ENCODE measurements at places on chromosomes 4 and X.

DNA sequence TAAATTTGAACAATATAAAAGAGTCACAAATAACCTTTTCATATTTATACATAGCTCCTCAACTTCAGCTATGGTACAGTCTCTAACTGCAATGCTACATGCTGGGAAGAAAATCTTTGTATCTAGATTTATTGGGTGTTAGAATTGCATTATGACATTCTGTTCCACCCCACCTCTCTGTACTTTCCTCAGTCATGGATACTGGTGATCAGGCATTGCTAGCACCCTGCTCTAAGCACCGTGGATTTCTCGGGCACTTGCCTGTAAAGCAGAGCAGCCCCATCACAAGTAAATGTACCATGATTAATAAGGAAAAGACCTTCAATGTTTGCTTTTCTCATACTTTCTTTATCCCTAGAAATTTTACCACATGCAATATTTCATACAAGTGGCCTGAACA is 1028.9 kb upstream of the INTU start:
- DNase-seq = no peak
- H3K4me1 ChIP-seq = no peaks in the 10 kb centered on the region
- H3K4me3 ChIP-seq = no peak overlapping the region

- no peaks in the 10 kb centered on the region for H3K36me3 ChIP-seq
- no peak overlapping the region for H3K4me3 ChIP-seq
- H3K27me3 ChIP-seq = no peaks in the 10 kb centered on the region
- H3K27ac ChIP-seq = no peak overlapping the region
- H3K4me1 ChIP-seq = peaks cover 8% of the 10 kb centered on the region
These were observed 20.5 kb upstream of the HOPX start for GRCh38 chr4:56701644-56702043.

DNA sequence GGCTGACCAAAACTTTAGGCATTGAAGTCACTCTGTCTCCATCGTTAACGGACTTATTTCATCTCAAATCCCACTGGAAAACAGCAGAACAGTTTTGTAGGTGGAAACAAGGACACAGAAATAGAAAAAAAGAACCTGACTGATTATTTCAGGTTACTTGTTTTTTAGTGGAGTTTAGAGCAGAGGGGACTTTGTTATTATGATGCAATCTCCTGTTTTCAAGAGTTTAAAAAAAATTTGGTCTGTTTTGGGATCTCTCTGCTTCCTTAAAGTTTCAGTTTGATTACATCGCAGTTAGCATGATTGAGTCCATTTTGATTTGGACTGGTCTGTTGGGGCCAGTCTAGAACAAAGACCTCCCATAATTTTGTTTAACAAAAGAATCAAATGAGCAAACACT is 13.6 kb downstream of the PROM1 start:
- H3K4me3 ChIP-seq = no peak overlapping the region
- H3K36me3 ChIP-seq = no peaks in the 10 kb centered on the region
- H3K4me1 ChIP-seq = no peaks in the 10 kb centered on the region
- no peak overlapping the region for H3K27ac ChIP-seq
- DNase-seq = no peak

DNA sequence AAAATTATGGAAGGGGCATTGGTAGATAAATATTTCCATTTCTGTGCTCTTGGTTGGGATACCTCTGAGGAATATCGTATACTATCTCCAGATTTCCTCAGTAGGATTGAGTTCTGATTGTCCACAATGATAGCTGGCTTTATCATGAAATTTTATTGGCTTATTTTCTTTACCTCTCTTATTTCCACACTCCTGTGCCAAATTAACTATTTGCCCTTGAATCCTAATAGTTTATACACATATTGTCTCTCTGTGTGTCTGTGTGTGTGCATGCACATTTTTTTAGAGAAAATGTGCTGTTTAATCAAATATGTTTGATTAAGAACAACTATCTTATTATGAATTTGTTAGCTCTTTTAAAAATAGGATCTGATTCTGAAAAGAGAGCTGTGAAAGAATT is 271.6 kb downstream of the DTHD1 start:
- no peaks in the 10 kb centered on the region for H3K4me1 ChIP-seq
- no peak for DNase-seq
- H3K27me3 ChIP-seq = no peaks in the 10 kb centered on the region
- no peak overlapping the region for H3K4me3 ChIP-seq

- peak overlapping the region; percentile 83 for H3K27ac ChIP-seq
- peaks cover 15% of the 10 kb centered on the region for H3K36me3 ChIP-seq
- H3K27me3 ChIP-seq = no peaks in the 10 kb centered on the region
- no peak for DNase-seq
- H3K4me3 ChIP-seq = peak overlapping the region; percentile 83
These were observed 465 bp downstream of the EMD start for GRCh38 chrX:154379569-154379951.

- H3K36me3 ChIP-seq = no peaks in the 10 kb centered on the region
- no peak overlapping the region for H3K27ac ChIP-seq
- H3K4me3 ChIP-seq = no peak overlapping the region
- H3K27me3 ChIP-seq = no peaks in the 10 kb centered on the region
These were observed 1300.9 kb upstream of the DIAPH2 start for GRCh38 chrX:95383778-95384177.

DNA sequence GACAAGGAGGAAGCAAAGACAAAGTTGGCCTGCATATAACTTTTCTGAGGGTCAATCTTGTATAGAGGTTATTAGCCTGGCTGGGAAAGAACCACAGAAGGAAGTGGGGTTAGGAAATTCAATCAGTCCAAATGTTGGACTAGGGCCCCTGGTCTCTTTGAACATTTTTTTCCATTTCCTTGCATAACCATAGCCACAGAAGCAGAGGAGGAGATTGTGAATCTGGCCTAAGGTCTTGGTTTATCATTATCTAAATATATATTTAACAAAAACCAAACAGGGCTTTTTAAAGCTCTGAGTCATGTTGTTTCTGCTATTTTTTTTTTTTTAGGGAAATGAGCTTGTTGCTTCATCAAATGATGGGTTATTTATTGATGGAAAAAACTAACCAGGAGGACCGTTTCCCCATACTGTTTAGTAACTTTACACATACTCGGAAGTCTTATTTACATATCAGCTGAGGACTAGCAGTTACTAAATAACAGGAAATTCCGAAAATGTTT is 97.7 kb upstream of the ACSL4 start:
- no peaks in the 10 kb centered on the region for H3K27me3 ChIP-seq
- H3K36me3 ChIP-seq = no peaks in the 10 kb centered on the region
- no peak overlapping the region for H3K4me3 ChIP-seq
- DNase-seq = no peak

DNA sequence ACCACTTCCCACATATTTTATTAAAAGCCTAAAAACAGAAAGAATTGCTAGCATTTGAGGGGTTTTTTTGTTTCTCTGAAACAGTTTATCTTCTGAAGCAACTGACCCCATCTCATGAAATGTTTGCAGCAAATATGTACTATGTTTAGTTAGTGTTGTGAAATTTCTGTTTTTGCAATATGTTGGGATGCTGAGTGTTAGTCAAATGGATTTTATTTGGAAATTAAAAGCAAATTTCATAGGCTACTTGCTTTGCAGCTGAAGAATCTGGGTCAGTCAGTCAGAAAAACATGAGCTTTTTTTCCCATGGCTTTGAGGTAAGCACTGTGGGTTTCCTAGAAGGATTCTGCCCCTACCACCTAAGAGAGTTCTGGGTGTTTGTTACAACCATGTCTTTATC is 184.9 kb upstream of the DKK2 start:
- no peak for DNase-seq
- no peaks in the 10 kb centered on the region for H3K27me3 ChIP-seq
- no peaks in the 10 kb centered on the region for H3K36me3 ChIP-seq
- H3K4me1 ChIP-seq = no peaks in the 10 kb centered on the region
- no peak overlapping the region for H3K4me3 ChIP-seq
- no peak overlapping the region for H3K27ac ChIP-seq

DNA sequence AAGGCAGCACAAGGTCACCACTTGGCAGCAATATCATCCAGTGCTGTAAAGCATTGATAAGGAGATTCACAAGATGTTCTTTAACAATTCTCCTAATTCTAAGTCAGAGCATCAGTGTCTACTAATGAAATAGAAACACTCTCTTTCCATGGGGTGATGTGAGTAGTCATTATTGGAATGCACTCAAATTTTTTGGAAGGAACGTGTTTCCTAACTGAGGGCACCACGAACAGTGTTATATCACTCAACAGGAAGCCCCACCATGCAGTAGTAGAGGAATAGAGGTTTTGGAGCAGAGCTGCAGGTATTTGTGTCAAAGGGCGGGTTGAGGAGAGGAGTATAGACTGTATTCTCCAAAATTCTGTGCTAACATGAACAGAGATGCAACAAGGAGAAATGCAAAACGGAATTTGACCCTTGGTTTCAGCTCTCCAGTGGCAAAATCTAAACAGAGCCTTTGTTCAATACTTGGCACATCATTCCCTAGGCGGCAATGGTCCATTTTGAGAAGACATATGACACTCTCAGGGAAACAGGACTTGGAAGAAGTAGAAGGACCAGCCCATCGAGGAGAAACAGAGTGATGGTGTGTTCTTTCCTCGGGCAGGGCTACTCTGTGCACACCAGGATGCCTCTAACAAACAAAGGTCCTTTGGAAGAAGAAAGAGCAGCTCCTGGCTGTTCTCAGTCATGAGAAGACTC is 98.9 kb downstream of the CPEB2 start:
- H3K36me3 ChIP-seq = no peaks in the 10 kb centered on the region
- H3K27ac ChIP-seq = no peak overlapping the region
- H3K27me3 ChIP-seq = peaks cover 6% of the 10 kb centered on the region
- no peaks in the 10 kb centered on the region for H3K4me1 ChIP-seq
- no peak for DNase-seq

GRCh38 chr4:89295415-89295927 is 12.1 kb downstream of the GPRIN3 start:
- H3K27me3 ChIP-seq = peaks cover 7% of the 10 kb centered on the region
- H3K36me3 ChIP-seq = no peaks in the 10 kb centered on the region
- no peak overlapping the region for H3K4me3 ChIP-seq

DNA sequence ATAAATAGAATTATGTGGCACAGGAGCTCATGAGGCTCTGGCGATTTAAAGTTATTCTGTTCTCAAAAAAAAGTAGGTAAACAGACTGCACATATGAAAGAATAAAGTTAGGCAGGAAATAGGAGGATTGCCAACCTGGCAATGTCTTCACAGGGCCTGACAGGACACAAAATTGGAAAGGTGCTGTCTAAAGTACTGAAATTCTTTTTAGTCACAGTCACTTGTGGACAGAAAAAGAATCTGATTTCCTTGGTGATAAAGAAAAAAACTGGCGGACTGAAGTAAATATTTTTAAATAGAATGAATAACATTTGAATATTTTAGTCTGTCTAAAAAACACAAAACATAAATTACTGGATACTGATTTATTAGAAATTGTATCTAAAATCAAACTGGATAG is 124.4 kb downstream of the VEGFC start:
- DNase-seq = no peak
- no peaks in the 10 kb centered on the region for H3K36me3 ChIP-seq
- H3K4me1 ChIP-seq = no peaks in the 10 kb centered on the region
- H3K27ac ChIP-seq = no peak overlapping the region
- H3K4me3 ChIP-seq = no peak overlapping the region

- H3K27me3 ChIP-seq = no peaks in the 10 kb centered on the region
- H3K36me3 ChIP-seq = no peaks in the 10 kb centered on the region
- H3K4me1 ChIP-seq = no peaks in the 10 kb centered on the region
- H3K27ac ChIP-seq = no peak overlapping the region
These were observed 21.9 kb upstream of the ZNF81 start for GRCh38 chrX:47814851-47815250.

DNA sequence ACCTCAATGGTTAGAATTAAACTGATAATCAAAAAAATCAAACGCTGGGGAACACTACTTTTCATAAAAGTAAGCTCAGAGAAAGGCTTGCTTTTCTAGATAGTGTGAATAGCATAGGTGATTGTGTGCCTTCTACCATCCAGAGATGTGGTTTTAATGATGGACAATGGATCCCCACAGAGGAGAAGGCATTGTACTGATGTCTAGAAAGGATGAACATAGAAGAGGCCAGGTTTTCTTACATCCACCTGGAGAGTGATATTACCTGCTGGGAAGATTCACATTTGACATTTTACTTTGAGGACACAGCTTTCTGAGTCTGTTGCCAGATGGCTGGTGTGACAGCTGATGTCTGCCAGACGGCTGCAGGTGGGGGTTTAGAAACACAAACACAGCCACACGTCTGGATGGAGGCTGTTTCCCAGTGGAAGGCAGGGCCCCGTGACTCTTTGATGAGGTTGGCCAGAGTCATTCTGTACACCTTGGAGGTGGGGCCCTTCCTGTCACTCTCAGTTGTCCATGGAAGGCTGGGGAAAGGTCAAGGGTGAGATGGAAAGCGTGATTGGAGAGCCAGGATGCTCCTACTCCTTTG is 114.4 kb downstream of the PSAPL1 start:
- peaks cover 2% of the 10 kb centered on the region for H3K27me3 ChIP-seq
- DNase-seq = no peak
- no peak overlapping the region for H3K4me3 ChIP-seq
- no peak overlapping the region for H3K27ac ChIP-seq
- no peaks in the 10 kb centered on the region for H3K4me1 ChIP-seq
- no peaks in the 10 kb centered on the region for H3K36me3 ChIP-seq

DNA sequence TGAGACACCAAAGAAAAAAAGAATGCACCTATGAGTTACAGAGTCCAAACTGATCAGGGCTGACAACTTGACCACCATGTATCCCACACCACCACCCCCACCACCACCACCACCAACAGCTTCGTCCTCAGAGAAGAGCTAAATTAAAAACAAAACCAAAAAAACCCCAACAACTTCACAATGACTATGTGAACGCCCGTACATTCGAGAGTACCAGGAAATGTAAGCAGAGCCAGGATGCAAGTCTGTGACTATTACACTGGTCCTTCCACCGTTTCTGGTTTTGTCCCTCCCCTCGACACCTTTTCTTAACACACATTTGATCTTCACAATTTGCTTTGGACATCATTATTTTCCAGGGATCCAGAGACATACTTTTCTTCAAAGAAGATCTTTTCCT is 51.0 kb downstream of the WFS1 start:
- H3K4me1 ChIP-seq = no peaks in the 10 kb centered on the region
- no peak for DNase-seq
- H3K27me3 ChIP-seq = peaks cover 42% of the 10 kb centered on the region
- no peak overlapping the region for H3K27ac ChIP-seq

DNA sequence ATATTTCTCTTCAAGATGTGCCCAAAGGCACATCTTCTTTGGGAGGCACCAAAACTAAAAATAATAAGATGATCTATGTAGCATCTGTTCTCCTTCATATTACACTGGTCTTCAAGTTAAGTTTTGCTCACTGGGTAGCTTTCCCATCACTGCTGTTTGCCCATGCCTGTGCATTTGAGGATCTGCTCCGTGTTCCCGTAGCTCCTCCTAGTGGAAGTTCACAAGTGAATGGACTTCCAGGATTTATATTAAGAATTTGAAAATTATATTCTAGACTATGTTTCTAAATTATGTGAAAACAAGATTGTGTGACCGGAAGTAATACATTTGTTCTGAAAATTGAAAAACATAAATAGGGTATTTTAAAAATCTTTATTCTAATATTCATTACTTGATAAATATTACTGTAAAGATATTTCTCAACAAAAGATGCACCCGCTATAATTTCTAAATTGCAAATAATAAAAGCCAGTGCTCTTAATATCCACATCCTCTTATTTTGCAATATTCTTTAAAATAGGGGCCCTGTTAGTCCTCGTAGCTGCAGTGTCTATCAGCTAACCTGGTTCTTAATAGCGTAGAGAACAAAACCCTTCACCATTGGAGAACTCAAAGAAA is 147.7 kb downstream of the RBM46 start:
- no peaks in the 10 kb centered on the region for H3K4me1 ChIP-seq
- no peak overlapping the region for H3K27ac ChIP-seq
- no peak overlapping the region for H3K4me3 ChIP-seq

GRCh38 chrX:110359273-110359672 is 625 bp downstream of the RTL9 start:
- no peaks in the 10 kb centered on the region for H3K4me1 ChIP-seq
- no peak for DNase-seq
- no peaks in the 10 kb centered on the region for H3K36me3 ChIP-seq
- H3K4me3 ChIP-seq = no peak overlapping the region
